ENCODE measurements at places on chromosomes 13 and 19. TPM values are rescaled to one million over a fixed set of nuclear protein-coding genes. Genes with fewer than 3 reads are reported as not detected.

The ADGRE3 gene
- polyA plus RNA-seq = 1.5 TPM

The ILF3 gene
- polyA plus RNA-seq = 117 TPM

The ZNF841 gene
- polyA plus RNA-seq = 5.5 TPM

The KCTD12 gene
- 63.6 TPM for polyA plus RNA-seq

The GNA15 gene
- 21.5 TPM for polyA plus RNA-seq

The MZT1 gene
- 7.5 TPM for polyA plus RNA-seq

The CCDC122 gene
- 1.9 TPM for polyA plus RNA-seq

The CGB3 gene
- not detected for polyA plus RNA-seq

The EHD2 gene
- 68.0 TPM for polyA plus RNA-seq

The MRPL4 gene
- 64.8 TPM for polyA plus RNA-seq

The SSC5D gene
- 0.66 TPM for polyA plus RNA-seq

The IFNL1 gene
- polyA plus RNA-seq = 0.17 TPM

The ZNF550 gene
- polyA plus RNA-seq = 3.0 TPM

The COG3 gene
- 14.7 TPM for polyA plus RNA-seq

The KLHL1 gene
- not detected for polyA plus RNA-seq

The TRAPPC6A gene
- polyA plus RNA-seq = 38.4 TPM

The FUT6 gene
- 2.6 TPM for polyA plus RNA-seq

The BST2 gene
- 179 TPM for polyA plus RNA-seq

The CDC16 gene
- polyA plus RNA-seq = 34.3 TPM

The SPPL2B gene
- 54.8 TPM for polyA plus RNA-seq

The SPC24 gene
- 1.3 TPM for polyA plus RNA-seq

The NLRP11 gene
- not detected for polyA plus RNA-seq

The LATS2 gene
- 12.8 TPM for polyA plus RNA-seq

The HSH2D gene
- 6.6 TPM for polyA plus RNA-seq

The COL5A3 gene
- polyA plus RNA-seq = 8.4 TPM

The PPP1R13L gene
- polyA plus RNA-seq = 32.0 TPM

The MEIOSIN gene
- polyA plus RNA-seq = not detected

The TEX26 gene
- 0.67 TPM for polyA plus RNA-seq

The KHSRP gene
- 126 TPM for polyA plus RNA-seq

The SIGLEC8 gene
- polyA plus RNA-seq = 0.28 TPM

The PBX4 gene
- polyA plus RNA-seq = 6.7 TPM

The FXYD7 gene
- 0.39 TPM for polyA plus RNA-seq

The CLDN10 gene
- polyA plus RNA-seq = 14.5 TPM

The URAD gene
- polyA plus RNA-seq = not detected

The OR7C1 gene
- polyA plus RNA-seq = 0.01 TPM

The ZNF100 gene
- polyA plus RNA-seq = 3.2 TPM

The PTPRH gene
- 0.65 TPM for polyA plus RNA-seq

The LILRB3 gene
- polyA plus RNA-seq = 26.4 TPM

The RYR1 gene
- 2.8 TPM for polyA plus RNA-seq

The CCDC169 gene
- 0.18 TPM for polyA plus RNA-seq

The RNF113B gene
- not detected for polyA plus RNA-seq

The IL11 gene
- polyA plus RNA-seq = 0.41 TPM

The TGFBR3L gene
- 0.25 TPM for polyA plus RNA-seq

Data from lung (tissue), 17 donors.